ENCODE measurements at places on chromosomes 1 and 21.
A peak's percentile ranks its signal among the peaks of the same experiment; 100 is the strongest.

DNA sequence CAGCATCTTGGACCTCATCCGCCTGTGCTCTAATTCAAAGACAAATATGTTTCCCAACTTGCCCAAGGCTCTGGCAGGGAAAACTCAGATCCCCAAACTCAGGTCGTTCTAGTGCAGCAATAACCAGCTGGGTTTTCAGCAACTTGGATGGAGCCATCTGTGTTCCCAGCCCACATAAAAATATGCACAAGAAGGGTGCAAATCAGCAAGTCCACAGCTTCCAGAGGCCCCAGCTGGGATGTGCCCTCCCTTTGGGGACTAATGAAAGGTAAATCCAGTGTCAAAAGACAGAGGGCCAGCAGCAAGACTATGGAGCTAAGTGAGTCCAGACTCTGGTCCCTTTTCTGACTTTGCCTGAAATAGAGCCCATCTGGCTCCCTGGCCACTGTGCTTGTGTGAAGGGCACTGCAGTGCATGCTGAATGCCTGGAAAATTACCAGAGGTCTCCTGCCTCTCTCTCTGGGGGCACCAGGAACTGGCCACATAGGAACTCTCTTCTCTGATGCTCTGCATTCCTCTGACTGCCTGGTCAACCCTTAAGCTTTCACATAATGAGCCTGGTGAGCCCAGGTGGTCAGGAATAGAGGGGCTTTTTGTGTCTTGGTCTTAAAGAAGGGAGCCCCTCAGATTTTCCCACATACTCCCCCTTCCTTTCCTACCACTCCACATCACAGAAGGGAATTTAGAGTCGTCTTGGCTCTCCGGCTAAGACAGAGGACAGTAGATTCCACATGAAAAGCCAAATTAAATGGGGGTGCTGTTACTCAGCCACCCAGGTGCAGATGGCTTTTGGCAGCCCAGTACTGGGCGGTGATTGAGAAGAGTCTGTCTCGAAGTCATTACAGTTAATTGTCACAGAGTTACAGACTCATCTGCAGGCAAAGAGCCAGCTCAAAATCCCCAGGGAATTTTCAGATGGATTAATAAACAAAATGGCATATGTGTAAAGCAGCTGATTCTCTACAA, 88.1 kb upstream of the C1orf21 start:
- DNase-seq, result peak; percentile 12

DNA sequence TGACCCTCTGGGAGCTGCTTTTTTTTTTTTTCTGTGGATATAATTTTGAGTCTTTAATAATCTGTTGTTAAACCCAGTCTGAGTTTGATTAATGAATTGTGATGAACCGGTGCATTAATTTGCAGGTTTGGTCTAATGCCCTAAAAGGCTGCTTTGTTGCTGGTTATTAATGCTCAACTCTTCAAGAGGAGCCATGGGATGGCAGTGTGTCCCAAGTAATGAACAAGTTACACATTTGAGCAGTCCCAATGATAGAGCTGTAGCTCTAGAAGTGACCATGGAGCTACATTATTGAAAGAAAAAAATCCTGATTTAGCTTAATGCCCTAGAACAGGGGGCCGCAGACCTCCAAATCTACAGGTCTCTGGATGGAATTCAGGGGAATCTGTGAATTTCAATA, 53.1 kb downstream of the RWDD3 start:
- DNase-seq, result no peak

DNA sequence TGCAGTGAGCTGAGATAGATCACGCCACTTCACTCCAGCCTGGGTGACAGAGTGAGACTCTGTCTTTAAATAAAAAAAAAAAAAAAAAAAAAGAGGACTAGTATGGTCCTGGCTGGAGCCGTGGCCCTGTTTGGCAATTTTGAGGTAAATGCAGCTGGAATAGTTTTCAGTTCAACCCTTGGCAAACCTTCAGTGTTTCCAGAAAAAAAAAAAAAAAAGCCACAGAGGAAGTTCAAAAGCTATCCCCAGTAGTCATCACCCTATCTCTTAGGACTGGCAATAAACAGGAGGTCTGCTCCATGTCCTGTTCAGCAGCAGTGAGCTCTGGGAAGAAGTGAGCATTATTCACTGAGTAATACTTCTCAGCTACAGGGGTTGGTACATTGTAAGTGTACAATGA, 56.8 kb upstream of the ERRFI1 start:
- DNase-seq, result peak; percentile 83

DNA sequence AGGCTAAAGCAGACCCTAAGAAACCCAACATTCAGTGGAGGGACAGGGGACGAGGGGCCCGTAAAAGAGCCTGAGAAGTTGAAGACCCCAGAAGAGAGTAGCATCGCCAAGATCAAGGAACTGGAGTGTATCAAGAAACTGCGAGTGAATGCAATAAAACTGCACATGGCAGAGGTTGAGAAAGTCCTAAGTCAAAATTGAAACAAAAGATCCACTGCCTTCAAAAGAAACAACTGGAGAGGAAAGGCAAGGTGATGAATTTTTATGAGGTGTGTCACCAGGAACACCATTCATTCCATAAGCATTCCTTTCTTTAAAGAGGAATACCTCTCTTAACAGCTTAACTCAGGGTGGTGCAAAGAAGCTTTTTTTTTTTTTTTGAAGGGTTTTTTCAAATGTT, 38.3 kb upstream of the ADORA3 start:
- DNase-seq, result peak; percentile 28

GRCh38 chr1:64874666-64875065, 91.7 kb downstream of the JAK1 start:
- DNase-seq, result no peak

DNA sequence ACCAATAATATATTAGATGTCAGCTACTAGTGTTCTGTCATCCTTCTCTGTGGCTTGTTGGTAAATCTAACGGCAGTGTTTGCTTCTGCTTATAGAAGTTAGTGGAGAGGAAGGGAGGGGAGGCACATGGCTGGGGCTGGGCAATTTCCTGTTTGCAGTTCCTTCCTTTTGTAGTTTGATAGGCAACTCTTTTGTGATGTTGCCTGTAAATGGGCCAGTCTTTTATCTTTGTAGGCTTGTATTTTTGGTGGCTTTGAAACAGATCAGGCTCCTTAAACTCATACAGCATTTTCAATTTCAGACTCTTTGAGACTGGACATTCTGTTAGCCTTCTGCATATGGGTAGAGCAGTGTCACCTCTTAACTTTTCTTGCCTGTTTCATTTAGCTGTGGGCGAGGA, 48.1 kb downstream of the CDC14A start:
- peak; percentile 7 for DNase-seq

- no peak for DNase-seq
Observed at GRCh38 chr1:113630340-113631327, 128.7 kb downstream of the PHTF1 start.

DNA sequence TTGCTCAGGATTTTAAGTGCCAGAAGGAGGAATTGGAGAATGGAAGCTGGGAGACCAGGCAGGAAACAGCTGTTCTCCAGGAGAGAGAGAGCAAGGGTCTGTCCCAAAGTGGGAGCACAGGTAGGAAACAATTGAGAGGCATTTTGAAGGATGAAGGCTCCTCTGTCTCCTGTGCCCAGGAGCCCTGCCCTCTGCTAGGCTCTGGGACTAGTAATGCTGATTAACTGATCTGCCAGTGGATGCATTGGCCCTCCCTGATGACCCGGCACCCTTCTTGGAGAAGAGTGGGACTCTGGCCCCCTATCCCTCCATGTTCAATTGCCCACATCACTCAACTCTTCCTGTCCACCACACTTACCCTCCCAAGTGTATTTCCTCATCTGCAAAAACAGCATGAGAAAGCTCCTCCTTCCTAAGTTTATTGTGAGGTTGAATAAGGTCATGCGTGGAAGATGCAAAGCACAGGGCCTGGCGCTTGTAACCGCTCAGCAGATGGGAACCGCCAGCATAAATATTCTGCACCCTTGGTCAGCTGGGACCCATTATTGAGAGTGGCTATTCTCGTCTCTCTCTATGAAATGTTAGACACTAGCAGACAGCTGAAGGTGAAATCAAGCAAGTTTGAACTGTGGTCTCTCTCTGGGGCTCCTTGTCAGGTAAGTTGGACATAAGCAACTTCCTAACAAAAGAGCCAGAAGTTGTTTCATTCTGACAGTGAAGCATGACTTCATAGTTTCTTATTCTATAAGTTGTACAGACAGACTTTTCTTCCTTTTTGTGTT, 63.0 kb upstream of the ANGPTL1 start:
- DNase-seq, result no peak

GRCh38 chr1:201062511-201063091, 39.1 kb upstream of the KIF21B start:
- no peak for DNase-seq

DNA sequence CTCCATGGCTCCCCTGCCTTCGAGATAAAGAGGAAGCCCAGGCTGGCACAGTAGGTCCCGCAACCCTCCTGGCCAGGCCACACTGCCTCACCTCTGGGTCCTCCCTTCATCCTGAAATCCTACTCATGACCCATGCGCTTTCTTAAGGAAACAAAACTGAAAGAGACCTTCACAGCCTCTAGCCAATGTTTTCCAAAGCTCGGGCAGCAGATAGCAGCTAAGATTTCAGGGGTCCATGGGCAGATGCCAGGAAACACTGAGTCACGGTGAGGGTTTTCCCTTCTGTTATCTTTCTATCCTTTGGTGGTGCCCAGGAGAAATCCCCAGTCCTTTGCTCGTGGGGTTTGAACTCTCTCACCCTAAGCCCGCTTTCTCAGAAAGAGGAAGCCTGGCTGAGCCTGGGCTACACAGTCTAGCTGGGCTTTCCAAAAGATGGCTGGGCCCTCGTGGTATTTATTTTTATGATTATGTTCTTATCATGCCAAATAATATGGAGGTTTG, 26.6 kb downstream of the TTC39A start:
- peak; percentile 74 for DNase-seq

- DNase-seq, result no peak
Observed at GRCh38 chr1:240362826-240363225, 249.1 kb downstream of the GREM2 start.
